RKO (cell line): ENCODE measurements at places on chromosomes 12 and 14.

GRCh38 chr12:12079291-12079690 lies 8.6 kb downstream of the BCL2L14 start:
- DNase-seq: no peak

DNA sequence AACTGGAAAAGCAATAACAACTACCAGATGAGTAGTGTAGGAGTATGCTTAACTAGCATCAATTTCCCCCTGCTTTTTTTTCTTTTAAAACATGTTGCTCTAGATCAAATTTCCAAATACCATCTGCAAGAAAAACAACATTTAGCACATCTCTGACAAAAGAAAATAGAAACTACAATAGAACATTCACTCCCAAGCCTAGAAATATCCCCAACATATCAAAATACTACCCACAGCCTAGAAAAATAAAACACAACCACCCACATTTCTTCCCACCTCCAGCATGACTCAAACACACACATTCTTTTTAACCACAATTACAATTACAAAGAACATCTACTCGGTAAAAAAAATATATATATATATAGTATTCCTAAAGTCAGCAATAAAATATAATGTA lies 120.0 kb downstream of the PPFIA2 start:
- DNase-seq: no peak

- DNase-seq: no peak
Observed at GRCh38 chr12:94649349-94650142, 811 bp downstream of the TMCC3 start.

DNA sequence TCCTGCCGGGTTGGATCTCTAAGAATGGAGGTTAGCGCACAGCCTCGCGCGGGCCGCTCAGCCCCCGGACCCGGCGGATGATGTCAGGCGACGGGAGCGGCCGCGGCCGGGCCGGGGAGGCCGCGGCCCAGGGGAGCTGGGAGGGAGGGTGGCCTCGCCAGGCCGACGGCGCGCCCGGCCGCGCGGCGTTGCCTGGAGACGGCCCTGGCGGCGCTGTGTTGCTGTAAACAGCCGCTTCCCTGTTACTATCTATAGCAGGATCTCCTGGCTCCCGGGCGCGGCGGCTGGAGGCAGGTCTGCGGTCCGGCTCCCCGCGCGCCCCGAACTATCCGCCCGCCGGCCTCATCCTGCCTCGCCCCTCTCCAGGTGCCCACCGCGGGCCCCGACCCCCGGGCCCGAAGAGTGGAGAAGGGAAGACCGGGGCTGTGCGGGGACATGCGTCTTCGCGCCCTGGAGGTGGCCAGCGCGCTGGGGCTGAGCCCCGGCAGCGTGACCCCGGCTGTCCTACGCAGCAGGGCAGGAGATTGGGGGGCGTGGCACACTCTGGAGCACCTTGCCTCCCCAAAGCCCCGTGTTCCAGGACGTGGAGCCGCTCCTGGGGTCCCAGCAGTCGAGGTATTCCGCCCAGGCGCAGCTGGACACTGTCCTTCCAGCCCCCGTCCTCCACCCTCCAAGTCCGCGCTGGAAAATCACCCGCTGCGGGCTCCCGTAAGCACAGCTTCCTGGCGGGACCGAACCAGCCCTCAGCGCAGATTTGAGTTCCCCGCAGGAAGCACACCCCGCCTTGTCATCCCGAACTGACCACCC lies 1.4 kb upstream of the FOS start:
- DNase-seq: peak; percentile 87

DNA sequence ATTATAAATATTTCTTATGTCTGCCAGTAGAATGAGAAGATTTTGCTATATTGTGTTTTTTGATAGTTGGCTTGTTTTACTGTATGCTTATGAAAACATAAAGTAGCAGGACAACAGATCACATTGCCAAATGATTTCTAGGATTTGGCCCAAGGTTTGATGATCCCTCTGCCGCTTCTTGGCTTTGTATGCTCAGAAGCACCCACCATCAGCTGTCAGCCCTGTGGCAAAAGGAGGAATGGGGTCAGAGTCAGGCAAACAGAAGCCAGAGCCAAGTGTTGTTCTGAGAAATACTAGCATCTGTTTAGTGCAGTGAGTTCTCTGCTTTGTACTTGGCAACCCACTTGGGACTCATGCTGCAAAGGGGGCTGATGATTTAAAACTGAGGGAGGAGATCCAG lies 152.2 kb downstream of the PDE3A start:
- DNase-seq: no peak

- no peak for DNase-seq
Observed at GRCh38 chr14:91027561-91027960, 32.9 kb downstream of the RPS6KA5 start.

DNA sequence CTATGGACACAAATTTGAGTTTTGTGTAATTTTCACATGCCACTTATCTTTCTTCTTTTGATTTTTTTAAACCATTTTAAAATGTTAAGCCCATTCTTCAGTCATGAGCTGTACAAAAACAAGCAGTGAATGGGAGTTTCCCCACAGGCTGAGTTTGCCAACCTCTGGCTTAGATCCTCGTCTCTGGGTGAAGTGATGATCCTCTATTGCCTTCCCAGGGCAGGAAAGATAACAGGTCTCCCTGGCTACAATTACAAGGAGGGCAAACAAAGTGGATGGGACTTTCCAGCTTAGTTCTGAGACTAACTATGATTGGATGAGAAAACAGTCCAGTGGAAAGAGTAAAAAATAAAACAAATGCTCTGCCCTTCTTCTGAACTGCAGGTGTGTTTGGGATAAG lies 203.7 kb downstream of the SPTSSA start:
- no peak for DNase-seq

DNA sequence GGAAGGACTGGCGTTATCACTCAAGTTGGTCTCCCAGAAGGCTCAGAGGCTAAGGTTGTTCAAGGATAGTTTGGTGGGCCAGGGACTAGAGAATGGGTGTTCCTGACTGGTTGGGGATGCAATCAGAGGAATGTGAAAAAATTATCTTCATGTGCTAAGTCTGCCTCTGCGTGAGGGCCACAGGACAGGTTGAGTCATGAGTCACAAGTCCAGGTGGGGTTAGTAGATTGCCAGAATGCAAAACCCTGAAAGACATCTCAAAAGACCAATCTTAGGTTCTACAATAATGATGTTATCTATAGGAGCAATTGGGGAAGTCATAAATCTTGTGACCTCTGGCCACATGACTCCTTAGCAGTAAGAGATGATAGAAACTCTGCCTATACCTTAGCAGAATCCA lies 220.1 kb upstream of the EEA1 start:
- DNase-seq: no peak

- DNase-seq: peak; percentile 7
Observed at GRCh38 chr14:89598548-89599186, 181.6 kb upstream of the FOXN3 start.

DNA sequence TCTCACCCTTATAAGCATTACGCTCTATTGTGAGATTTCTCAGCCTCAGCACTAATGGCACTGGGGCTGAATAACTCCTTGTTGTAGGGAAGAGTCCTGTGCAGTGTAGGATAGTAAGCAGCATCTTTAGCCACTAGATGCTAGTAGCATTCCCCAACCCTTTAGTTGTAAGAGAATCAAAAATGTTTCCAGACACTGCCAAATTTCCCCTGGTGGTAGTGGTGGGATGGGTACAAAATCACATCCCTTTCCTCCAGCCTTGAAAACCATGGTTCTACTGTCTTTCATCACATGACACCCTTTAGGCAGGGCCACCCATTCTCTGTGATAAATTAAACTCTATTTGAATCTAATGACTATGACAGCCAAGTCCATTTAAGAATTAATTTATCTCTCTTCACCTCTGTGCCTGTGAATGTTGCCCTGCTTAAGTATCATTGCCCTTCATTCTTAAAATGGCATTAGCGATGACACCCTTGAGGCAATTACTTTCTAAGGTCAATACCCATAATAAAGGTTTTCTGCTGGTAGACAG lies 199.4 kb downstream of the ANO4 start:
- peak; percentile 8 for DNase-seq

DNA sequence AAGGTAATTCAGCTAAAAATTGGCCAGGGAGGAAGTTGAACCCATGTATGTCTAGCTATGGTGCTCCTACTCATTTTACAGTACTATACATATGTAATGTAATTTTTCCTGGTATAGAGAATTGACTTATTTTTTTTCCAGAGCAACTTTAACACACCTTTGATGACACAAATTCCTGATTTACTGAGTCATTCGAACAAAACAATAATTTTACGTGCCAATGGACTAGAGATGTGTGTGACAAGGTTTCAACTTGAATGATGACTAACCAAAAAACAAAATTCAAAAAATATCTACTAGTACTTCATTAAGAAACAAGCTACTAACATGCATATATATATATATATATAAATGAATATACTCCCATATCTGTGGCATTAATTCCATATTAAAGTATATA lies 180.5 kb downstream of the KITLG start:
- DNase-seq: no peak
